ENCODE measurements at places on chromosomes 5 and 9. TPM values are rescaled to one million over a fixed set of nuclear protein-coding genes. Genes with fewer than 3 reads are reported as not detected.

GRCh38 chr9:129801504-129801903 lies 1.5 kb upstream of the TOR1B start:
- no peak for DNase-seq

- DNase-seq, result no peak
Measured at GRCh38 chr5:144267961-144268513, 97.4 kb downstream of the KCTD16 start.

GRCh38 chr9:123678878-123679329 lies 251.0 kb downstream of the DENND1A start:
- DNase-seq, result no peak

DNA sequence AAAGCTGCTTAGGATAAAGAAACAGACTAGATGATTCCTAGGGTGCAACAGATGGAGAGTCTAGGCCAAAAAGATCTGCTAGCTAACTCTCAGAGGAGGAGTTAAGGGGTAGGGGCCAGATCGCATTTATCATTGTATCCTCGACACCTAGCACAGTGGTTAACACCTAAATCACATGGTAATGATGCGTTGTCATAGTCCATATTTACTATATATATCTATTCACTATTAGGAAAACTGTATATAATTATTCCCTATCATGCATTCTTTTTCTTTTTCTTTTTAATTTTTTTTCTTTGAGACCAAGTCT lies 92.8 kb upstream of the SLC44A1 start:
- DNase-seq, result no peak

DNA sequence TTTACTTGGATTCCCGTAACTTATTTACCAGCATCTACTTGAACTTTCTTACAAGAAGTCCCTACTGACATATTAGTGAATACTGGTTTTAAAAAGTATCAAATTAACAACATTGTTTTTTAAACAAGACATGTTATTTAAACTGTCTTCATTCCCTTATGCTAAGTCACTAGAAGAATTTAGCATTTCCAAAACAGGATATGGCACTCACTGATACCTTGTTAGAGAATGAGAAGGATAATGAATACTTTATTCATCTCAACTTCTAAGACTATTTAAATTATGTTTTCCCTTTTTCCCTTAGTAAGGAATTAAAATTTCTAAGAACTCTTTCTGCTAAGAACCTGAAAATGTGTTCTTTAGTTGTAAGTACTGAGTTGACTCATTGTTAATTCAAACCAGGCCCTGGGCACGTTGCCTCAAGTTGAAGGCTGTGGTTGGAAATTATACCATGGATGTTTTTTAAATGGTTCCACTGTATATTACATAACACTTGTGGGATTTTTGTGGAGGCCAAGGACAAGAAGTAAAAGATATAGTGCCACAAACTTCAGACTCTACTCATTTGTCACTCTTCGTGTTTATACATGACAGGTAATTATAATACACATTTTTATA lies 219.0 kb upstream of the EDIL3 start:
- no peak for DNase-seq

DNA sequence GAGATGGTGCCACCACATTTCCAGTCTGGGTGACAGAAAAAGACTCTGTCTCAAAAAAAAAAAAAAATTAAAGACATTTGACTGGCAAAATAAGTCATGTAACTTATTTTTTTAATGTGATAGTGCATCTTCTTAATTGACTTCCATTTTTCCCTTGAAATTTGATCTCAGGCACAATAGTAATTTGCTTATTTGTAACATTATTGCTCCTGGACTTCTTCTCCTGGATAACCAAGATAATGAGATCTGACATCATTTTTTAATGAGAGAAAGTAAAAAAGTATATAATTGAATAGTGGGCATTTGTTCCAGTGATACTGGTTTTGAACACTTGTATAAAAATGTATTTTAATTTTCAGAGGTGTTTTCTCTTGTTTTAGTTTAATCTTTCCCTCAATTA lies 3.5 kb downstream of the ARHGEF28 start:
- no peak for DNase-seq

GRCh38 chr5:159993194-159993593 lies 15.7 kb upstream of the TTC1 start:
- DNase-seq, result no peak

DNA sequence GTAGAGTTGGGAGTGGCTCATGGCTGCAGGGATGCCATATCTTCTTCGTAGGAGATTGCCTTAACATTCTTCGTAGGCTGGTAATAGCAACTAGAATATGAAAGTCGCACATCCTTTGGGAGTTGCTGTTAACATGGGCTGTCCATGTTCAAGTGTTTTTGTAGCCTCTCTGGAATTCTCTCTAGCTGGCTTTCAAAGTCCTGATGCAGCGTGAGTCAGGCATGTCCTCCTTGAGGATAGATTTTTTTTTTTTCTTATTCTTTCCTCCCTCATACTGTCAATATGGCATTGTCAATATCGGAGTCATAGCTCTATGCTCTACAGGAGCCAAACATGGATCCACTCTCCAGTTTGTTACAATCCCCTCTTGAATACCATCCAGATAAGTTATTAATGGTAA lies 494.8 kb upstream of the WWC1 start:
- no peak for DNase-seq

- DNase-seq, result no peak
Measured at GRCh38 chr9:102295188-102295587, 556.7 kb upstream of the GRIN3A start.

- no peak for DNase-seq
Measured at GRCh38 chr5:157020511-157021222, 38.2 kb downstream of the HAVCR1 start.

DNA sequence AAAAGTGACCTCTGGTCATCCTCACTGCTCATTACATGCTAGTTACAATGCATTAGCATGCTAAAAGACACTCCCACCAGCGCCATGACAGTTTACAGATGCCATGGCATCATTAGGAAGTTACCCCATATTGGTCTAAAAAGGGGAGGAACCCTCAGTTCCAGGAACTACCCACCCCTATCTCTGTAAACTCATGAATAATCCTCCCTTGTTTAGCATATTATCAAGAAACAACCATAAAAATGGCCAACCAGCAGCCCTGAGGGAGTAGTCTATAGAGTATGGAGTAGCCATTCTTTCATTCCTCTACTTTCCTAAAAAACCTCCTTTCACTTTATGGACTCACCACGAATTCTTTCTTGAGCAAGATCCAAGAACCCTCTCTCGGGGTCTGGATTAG lies 89.4 kb downstream of the ATPSCKMT start:
- no peak for DNase-seq

- DNase-seq, result peak; percentile 72
Measured at GRCh38 chr9:137458194-137459151, 661 bp downstream of the NSMF start.

- DNase-seq, result no peak
Measured at GRCh38 chr9:4750023-4750673, 9.1 kb upstream of the AK3 start.

DNA sequence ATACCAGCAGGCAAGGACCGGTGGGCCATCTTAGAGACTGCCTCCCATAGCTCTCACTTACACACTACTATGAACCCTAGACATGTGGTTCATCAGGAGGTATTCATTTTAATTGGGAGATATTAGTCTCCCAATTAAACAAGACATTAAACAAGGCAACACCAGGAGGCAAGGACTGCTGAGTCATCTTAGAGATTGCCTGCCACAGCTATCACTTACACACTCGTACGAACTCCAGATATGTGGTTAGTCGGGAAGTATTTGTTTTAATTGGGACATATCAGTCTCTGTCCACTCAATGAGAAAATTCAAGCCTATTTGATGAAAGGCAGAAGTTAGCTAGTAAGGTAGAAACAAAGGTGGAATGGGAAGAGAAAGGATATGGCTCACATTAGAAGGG lies 343.9 kb downstream of the NFIB start:
- DNase-seq, result no peak

GRCh38 chr9:7315116-7315515 lies 484.5 kb downstream of the DMAC1 start:
- DNase-seq, result no peak

NR5A1 gene
- not detected for total RNA-seq

TMC1 gene
- not detected for total RNA-seq

MZB1 gene
- not detected for total RNA-seq

CARD9 gene
- 1.6 TPM for total RNA-seq

TXNDC8 gene
- not detected for total RNA-seq

CDH18 gene
- total RNA-seq, result 0.58 TPM

RMND5B gene
- 17.2 TPM for total RNA-seq

GPR151 gene
- not detected for total RNA-seq
